Right lung (tissue), 10 donors: ENCODE measurements at places on chromosomes 4 and X. TPM values are rescaled to one million over a fixed set of nuclear protein-coding genes. Genes with fewer than 3 reads are reported as not detected.

GRCh38 chr4:168434993-168435392, 45.3 kb downstream of the DDX60L start:
- no peak for DNase-seq

DNA sequence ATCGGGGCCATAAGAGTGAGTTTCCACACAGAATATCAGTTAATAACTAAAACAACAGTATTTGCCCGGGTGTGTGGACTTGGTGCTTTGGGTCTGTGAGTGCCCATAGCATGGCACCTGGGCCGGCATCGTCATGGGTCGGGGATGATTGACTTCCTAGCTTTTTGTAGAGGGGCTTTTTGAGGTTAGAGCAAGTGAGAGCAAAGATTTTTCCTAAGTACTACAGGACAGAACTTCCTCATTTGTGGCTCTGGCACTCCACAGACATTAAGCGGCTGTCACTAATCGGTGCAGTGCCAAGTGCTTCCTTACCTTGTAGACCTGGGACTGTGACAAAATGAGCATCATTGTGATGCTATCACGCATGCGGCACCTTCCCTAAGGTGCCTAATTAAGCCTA, 81.0 kb downstream of the SHROOM2 start:
- no peak for DNase-seq

DNA sequence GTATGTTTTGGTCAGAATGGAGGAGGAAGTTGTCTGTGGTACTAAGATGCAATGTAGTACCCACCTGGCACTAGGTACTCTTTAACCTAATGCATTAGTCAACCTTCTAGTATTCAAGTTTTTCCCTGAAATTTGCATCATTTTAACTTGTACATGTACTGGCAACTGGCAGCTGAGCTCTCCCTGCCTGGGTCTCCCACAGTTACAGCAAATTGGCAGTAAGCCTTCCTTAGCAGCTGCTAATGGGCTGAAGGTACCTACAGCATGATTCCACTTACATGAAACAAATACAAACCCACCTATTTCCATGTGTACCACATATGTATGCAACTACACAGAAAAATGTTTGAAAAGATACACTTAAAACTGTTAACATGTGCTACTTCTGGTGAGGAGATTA, 8.1 kb upstream of the KLHL2 start:
- no peak for DNase-seq

The STBD1 gene
- polyA plus RNA-seq, result 2.0 TPM
